ENCODE measurements at places on chromosomes 1 and 21.

- DNase-seq = no peak
Observed at GRCh38 chr1:14699620-14700019, 101.1 kb downstream of the KAZN start.

DNA sequence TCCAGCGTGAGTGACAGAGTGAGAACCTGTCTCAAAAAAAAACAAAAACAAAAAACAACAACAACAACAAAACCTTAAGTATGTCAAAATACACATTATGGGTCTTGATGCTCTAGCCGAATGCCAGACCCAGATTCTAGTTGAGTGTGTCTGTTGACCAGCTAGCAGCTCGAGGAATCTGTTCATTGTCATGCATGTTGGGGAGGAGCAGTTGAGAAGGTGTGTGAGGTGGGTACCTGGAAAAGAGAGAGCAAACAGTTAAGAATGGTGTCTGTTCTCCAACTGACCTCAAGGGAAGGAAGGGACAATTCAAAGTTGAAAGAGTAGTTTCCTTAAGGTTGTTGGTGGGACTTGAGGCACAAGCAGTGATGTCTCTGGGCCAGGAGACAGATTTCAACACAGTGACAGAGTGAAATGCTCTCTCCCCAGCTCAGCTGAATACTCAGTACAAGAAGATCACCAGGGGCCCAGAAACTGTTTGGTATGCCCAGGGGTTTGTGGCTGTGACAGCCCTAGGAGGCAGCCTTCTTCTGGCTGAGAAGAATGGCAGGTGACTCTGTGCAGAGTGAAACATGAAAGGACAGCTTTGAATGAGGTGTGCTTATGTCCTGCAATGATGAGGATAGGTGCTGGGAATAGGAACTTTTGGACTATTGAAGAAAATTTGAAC is 14.4 kb upstream of the POU2F1 start:
- no peak for DNase-seq

GRCh38 chr1:202259705-202260104 is 66.1 kb downstream of the LGR6 start:
- no peak for DNase-seq

DNA sequence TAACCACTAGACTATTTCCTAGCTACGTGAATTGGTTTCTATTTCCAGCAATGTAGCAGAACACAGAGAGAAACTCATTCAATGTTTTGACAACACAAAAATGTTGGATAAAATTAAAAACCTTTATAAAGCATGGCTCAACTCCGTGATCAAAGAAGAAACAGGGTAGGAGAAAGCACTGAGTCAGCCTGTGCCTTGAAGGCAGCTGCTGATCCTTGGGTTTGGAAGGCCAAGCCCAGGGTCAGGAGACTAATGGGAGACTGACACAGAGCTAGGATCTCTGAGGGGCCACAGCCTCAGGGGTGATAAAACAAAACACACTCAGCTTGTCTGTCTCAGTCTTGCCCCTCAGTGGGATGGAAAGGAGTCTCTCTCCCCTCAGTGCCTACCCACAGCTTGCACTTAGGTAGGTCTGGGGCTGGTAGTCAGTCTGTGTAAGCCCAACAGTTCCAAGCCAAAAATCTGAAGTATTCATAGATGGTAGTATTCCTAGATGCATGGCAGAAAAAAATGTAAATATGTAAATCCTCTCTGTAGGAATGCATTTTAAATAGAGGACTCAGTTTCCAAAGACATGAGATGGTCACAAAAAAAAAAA is 53.3 kb downstream of the B3GALNT2 start:
- DNase-seq = no peak

GRCh38 chr1:228094432-228095016 is 8.6 kb downstream of the C1orf35 start:
- no peak for DNase-seq

GRCh38 chr1:31587720-31588423 is 11.6 kb downstream of the TINAGL1 start:
- peak; percentile 76 for DNase-seq

DNA sequence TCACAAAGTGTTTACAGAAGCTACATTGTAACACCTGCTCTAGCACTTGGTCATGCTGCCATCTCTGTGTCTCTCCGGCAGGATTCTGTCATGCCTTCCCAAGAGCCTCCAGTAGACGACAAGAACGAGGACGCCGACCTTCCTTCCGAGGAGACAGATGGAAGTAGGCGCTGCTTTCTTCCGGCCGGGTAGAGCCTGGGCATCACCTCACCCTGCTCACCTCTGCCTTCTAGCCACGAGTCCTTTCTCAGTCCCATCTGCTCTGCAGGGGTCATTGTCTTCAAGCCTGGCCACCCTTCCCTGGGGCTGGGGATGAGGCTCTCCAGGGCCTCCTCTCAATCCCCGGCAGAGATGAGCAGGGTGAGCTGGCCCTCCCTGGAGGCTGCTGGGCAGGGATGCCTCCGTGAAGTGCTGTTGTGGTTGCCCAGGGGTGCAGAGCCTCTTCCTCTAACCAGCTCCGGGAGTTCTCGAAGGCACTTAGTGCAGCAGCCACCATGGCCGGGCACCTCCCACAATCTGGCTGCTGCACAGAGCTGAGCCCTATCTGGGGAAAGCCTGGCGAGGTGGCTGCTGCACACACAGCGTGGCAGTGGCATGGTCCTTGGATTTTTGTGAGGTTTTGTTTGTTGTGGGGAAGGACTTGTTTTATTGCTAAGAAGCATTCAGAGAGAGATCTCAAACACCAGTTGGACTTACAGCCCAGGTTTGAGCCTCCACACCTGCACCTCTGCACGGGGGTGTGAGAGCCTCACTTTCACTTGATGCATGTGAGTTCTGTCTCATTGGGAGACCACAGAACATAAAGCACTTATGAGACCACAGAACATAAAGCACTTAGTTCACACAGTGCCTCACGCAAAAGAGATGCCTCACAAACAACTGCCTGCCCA is 48.4 kb downstream of the FAAP20 start:
- DNase-seq = no peak

GRCh38 chr21:26085127-26085526 is 85.4 kb downstream of the APP start:
- no peak for DNase-seq

GRCh38 chr1:236688705-236689104 is 2.4 kb downstream of the ACTN2 start:
- DNase-seq = no peak

- DNase-seq = no peak
Observed at GRCh38 chr21:40164905-40165772, 297.9 kb downstream of the PCP4 start.

DNA sequence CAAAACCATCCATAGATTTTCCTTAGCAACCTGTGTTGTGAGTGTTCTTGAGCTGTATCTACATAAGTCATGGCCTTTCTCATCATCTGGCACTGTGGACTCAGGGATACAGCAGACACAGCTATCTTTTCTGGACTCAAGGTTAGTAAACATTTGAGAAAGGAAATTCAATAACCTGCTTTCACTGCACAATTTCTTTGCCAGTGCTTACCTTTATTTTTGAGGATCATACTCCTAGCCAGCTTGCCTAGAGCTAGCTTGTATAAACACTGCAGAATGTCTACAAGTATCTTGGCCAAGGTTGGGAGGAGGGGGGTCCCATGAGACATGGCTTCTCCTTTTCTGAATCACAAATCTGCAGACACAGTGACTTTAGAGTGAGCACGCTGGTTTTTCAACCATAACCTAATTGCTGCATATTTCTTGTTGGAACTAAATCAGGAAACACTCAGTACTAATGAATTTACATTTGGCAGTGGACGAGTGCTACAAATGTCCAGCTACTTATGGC is 27.2 kb downstream of the ADAMTS5 start:
- no peak for DNase-seq

GRCh38 chr1:230891413-230891812 is 23.1 kb upstream of the C1orf198 start:
- DNase-seq = no peak

GRCh38 chr1:21539933-21540332 is 30.7 kb downstream of the ALPL start:
- no peak for DNase-seq

- DNase-seq = no peak
Observed at GRCh38 chr1:203619091-203619780, 7.4 kb upstream of the ATP2B4 start.

DNA sequence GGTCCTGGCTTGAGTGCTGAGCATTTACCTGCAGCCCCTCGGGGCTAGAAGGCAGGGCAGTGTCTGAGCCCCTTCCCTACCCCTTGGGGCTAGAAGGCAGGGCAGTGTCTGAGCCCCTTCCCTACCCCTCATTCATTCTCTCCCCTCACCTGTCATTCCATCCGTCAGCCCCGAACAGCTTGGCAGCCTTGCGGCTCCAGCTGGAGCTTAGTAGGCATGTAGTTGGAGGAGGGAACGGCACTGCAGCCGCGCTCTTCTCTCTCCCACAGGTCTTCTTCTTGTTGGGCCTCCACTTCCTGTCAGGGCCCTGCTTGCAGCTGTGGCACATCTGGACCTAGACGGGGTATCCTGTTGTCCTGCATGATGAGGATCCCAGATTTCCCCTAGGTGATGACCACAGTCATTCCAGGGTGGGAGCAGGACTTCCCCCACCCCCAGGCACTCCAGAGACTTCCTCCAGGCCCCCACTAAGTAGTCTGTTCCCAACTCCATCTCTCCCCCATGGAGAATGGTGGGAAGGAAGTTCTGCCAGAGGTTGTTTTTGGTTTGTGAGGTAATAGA is 22.2 kb downstream of the MAPKAPK2 start:
- no peak for DNase-seq

- no peak for DNase-seq
Observed at GRCh38 chr1:54567961-54568360, 19.9 kb downstream of the ACOT11 start.

DNA sequence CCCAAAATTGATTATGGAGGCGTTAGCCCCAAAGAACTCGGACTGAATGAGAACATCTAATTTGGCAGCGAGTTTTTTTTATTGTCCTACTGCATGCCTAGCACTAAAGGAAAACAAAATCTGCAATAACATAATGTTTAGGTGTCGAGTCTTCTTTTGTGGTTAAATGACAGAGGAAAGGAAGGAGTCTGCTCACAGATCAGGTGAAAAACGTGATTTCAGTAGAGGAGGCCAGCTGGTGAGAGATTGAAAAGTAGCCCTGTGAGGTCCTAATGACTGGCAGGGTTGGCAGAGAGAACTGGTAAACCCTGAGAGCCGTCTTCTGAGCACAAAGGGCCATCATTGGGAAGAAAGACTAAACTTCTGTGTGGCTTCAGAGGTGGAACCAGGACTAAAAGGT is 24.2 kb downstream of the WDTC1 start:
- no peak for DNase-seq

- no peak for DNase-seq
Observed at GRCh38 chr1:32367912-32368635, 5.7 kb downstream of the TSSK3 start.

GRCh38 chr1:54777011-54777410 is 12.7 kb upstream of the PARS2 start:
- DNase-seq = no peak

DNA sequence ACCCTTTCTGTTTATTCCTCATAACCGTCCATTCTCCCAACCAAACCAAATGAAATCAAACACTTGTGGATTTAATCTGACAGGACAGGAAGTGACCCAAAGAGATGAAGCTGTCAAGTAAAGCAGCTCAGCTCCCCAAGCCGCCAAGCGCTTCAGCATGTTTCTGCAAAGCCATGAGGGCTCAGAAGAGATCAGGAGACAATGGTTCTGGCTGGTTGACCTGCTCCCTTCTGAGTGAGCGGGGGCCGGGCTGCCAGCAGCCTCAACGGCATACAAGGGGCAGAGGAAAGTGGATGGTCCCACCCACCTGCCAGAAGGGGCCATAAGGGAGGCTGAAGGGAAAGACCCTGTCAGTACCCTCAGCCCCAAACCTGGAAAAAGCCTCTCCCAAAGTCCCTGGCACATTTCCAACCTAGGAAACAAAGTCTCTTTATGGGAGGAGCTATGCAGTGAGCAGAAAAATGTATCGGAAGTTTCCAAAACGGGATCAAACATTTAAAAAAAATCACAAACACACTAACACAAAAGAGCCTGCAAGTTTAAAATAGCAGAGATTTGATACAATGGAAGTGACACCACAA is 45.4 kb downstream of the SLC45A1 start:
- DNase-seq = no peak

- DNase-seq = peak; percentile 80
Observed at GRCh38 chr1:223748773-223749733, 36.7 kb downstream of the CAPN2 start.

- DNase-seq = no peak
Observed at GRCh38 chr21:41928621-41929220, 25.1 kb downstream of the C2CD2 start.

- DNase-seq = no peak
Observed at GRCh38 chr1:53296117-53296749, 31.6 kb downstream of the LRP8 start.

DNA sequence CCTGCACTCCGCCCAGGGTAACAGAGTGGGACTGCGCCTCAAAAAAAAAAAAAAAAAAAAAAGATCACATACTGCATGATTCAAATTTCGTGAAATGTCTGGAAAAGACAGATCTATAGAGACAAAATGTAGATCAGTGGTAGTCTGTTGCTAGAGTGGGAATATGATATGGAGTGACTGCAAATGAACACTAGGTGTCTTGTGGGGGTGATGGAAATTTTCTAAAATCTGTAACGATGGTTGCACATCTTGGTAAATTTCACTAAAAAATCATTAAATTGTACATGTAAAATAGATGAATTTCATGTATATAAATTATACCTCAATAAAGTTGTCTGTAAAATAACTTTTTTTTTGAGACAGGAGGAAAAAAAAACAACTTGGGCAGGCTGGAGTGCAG is 5.5 kb downstream of the AIDA start:
- DNase-seq = no peak

DNA sequence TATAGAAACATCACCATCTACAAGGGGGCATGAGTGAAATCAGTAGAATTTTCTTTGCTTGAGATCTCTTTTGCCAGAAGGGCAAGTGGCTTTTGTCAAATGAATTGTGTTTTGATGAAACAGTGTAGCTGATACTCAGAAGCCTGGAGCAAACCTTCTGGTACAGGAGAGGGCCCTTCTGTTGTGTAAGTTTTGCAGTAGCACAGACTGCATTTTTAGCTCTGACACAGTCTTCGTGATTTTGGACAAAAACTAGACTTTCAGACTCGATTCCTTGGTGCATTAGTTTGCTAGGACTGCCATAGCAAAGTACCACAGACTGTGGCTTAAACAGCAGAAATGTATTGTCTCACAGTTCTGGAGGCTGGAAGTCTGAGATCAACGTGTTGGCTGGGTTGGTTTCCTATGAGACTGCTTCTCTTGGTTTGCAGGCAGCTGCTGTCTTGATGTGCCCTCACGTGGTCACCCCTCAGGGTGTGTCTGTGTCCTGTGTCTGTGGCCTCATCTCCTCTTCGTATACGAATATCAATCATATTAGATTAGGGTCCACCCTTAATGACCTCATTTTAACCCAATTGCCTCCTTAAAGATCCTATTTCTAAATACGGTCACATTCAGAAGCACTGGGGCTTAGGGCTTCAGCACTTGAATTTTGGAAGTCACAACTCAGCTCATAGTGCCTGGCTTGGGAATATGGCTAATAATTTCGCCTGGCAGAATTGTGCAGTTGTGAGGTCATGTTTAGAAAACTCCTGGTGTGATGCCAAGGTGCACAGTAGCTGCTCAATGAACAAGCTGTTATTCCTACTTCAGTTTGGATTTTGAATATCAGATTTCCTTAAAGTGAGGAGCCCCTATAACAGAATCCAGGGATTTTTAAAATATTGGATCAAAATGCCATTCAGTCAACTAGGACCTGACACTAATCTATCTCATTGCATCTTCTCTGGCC is 21.2 kb upstream of the DISC1 start:
- no peak for DNase-seq

GRCh38 chr21:43659136-43660000 is at the start of the genes HSF2BP and RRP1B:
Gene HSF2BP (minus strand): TSS chr21:43659488. CDS start chr21:43658096, 1,392 bp downstream.
Gene RRP1B (plus strand): TSS chr21:43659560. CDS start chr21:43659665, 105 bp downstream.
- DNase-seq = peak; percentile 97

Measured in AG08396 (cell line).